Esophagus mucosa (tissue), 1 donor: ENCODE measurements at places on chromosomes 3 and 15. TPM values are rescaled to one million over a fixed set of nuclear protein-coding genes. Genes with fewer than 3 reads are reported as not detected.

KLF15 gene
- total RNA-seq: 0.60 TPM

GOLGA8G gene
- total RNA-seq: not detected

PXK gene
- total RNA-seq: 14.2 TPM

MESP1 gene
- 0.44 TPM for total RNA-seq

MYRIP gene
- total RNA-seq: 1.2 TPM

ROPN1 gene
- total RNA-seq: not detected

BFSP2 gene
- not detected for total RNA-seq

C3orf49 gene
- not detected for total RNA-seq

CGNL1 gene
- total RNA-seq: 9.0 TPM

ZSCAN29 gene
- 15.4 TPM for total RNA-seq

HTR3E gene
- total RNA-seq: not detected

PCOLCE2 gene
- total RNA-seq: 0.36 TPM

NR1I2 gene
- total RNA-seq: not detected

ZNF619 gene
- total RNA-seq: 3.6 TPM

INAFM2 gene
- 7.1 TPM for total RNA-seq

SCAMP5 gene
- total RNA-seq: 0.84 TPM

SLC51B gene
- not detected for total RNA-seq

CCR8 gene
- total RNA-seq: 0.16 TPM

SPINK8 gene
- total RNA-seq: 1.6 TPM

PSTPIP1 gene
- 1.3 TPM for total RNA-seq

BLM gene
- 4.3 TPM for total RNA-seq

NR2F2 gene
- total RNA-seq: 6.9 TPM

MUC4 gene
- total RNA-seq: 43.5 TPM

IL1RAP gene
- total RNA-seq: 40.5 TPM

KCNAB1 gene
- total RNA-seq: 0.56 TPM

EAF2 gene
- 3.3 TPM for total RNA-seq

RAMAC gene
- 22.5 TPM for total RNA-seq

TCF12 gene
- 47.9 TPM for total RNA-seq

KLHL40 gene
- total RNA-seq: not detected

DUOXA2 gene
- total RNA-seq: 10.4 TPM

SLC12A8 gene
- total RNA-seq: 7.7 TPM

CX3CR1 gene
- 0.84 TPM for total RNA-seq

MOBP gene
- not detected for total RNA-seq

CHL1 gene
- 10.0 TPM for total RNA-seq

PLA1A gene
- 0.92 TPM for total RNA-seq

TP63 gene
- total RNA-seq: 190 TPM

HIGD2B gene
- total RNA-seq: not detected

FOXL2NB gene
- not detected for total RNA-seq

ZDHHC19 gene
- total RNA-seq: not detected

PRTG gene
- 0.56 TPM for total RNA-seq

ASB14 gene
- not detected for total RNA-seq

RBM5 gene
- total RNA-seq: 59.5 TPM

C3orf80 gene
- 5.9 TPM for total RNA-seq

GOLGA8K gene
- not detected for total RNA-seq

CCDC39 gene
- not detected for total RNA-seq

SLC35G2 gene
- total RNA-seq: 1.0 TPM

PCSK6 gene
- 6.7 TPM for total RNA-seq
